Stimulated activated CD4-positive, alpha-beta T cell treated with anti-CD3 and anti-CD28 coated beads, TNF-alpha, amount 100 ng/mL, for 48 hours (primary cell): ENCODE measurements at places on chromosomes 1 and 21.

GRCh38 chr21:17523007-17523451 lies 10.2 kb downstream of the CXADR start:
- DNase-seq = no peak

DNA sequence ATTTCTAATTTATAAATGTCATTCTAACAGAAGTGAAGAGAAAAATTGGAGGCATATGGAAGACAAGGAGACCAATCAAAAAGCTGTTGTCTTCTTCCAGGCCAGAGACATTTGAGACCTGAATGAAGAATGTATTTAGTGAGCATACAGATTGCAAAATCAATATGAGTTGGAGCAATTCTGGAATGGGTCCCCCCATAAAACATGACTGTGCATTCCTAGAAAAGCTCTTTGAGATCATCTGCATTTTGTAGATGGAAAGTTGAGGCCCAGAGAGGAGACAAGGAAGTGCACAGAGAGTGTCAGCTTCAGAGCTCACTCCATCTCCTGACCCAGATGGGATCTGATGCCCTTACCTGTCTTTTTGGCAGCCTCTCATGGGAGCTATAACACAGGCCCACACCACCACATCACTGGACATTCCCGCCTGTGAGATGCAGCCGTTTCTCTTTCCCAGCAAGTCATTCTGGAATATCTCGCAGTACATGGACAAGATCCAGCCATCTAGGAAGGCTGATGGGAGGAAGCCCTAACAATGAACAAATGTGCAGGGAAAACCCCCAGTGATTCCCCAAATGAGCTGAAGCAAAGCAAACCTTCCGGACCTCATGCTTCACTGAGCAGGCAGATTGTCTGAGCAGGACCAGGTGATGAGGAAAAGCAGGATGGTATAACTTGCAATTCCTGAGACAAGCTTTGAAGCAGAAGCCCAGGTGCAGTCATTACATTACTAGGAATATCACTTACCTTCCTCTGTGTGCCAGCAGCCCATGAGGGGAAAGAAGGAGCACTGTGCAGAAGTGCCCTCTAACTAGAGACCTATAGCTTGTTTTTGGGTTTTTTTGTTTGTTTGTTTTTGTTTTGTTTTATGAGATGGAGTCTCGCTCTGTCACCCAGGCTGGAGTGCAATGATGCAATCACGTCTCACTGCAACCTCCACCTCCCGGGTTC lies 445.6 kb downstream of the PLPP3 start:
- DNase-seq = no peak

DNA sequence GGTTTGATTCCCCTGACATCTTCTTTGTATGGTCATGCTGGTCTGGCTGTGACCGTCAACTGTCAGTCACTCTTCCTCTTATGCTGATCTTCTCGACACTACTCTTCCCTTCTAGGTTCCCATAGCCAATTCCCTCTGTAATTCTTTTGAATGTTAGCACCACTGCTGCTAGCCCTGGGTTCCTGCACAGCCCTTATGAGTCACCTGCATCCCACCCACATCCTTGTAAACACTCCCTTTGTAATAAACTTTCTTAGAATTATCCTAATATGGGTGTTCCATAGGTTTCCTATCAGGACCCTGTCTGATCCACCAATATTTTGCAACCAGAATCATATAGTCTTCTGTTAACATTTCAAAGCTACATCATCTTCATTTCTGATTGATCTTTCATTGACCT lies 37.1 kb downstream of the JUN start:
- DNase-seq = no peak

GRCh38 chr1:112165375-112165774 lies 175.9 kb upstream of the KCND3 start:
- DNase-seq = no peak

- no peak for DNase-seq
Observed at GRCh38 chr21:44800971-44801467, 601 bp downstream of the UBE2G2 start.

DNA sequence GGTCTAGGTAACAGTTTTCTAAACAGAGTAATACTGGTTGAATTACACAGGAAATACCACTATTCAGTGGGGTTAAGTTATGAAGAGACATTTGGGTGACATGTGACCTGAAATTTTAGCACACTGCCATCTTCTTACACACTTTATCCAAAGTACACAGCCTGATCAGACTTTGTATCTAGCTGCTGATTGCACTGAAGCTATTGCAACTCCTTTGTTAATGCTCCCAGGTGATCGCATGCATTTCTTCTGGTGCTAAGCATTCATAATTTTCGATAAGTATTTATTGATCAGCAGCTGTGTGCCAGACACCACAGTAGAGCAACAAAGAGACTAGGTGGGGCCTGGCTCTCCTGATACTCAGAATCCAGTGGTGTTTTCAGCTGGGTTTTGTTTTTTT lies 52.4 kb downstream of the AK4 start:
- DNase-seq = no peak

DNA sequence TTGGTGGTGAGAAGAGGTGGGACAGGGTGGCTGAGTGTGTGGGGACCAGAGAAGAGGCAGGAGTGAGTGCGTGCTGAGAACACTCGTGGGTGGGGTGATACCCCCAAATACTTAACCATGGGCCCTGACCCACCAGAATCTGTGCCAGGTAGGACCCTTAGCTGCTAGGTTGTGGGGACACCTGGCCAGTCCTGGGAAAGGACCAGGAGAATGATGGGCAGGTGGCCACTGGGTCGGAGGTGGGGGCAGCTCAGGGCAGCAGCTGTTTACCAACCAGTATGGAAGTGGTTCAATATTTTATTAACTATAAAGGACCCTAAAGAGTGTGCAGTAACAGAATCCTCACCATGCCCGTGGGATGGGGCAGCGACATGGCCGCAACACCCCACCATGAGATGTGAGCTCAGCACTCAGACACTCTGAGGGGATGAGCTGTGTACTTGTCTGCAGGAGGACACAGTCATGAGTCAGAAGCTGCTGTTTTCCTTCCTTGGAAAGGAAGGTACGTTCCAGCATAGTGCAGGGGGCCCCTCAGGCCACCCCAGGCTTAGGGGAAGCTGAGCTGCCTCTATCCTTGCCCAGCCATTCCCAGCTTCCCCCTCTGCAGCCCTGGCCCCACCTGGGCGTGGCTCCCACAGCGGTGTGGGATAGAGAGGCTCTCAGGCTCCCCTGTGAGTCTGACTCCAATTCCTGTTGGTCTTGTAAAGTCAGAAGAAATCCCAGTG lies 25.4 kb downstream of the TEX35 start:
- no peak for DNase-seq

- peak; percentile 74 for DNase-seq
Observed at GRCh38 chr1:26853156-26853555, 9.8 kb upstream of the SFN start.

DNA sequence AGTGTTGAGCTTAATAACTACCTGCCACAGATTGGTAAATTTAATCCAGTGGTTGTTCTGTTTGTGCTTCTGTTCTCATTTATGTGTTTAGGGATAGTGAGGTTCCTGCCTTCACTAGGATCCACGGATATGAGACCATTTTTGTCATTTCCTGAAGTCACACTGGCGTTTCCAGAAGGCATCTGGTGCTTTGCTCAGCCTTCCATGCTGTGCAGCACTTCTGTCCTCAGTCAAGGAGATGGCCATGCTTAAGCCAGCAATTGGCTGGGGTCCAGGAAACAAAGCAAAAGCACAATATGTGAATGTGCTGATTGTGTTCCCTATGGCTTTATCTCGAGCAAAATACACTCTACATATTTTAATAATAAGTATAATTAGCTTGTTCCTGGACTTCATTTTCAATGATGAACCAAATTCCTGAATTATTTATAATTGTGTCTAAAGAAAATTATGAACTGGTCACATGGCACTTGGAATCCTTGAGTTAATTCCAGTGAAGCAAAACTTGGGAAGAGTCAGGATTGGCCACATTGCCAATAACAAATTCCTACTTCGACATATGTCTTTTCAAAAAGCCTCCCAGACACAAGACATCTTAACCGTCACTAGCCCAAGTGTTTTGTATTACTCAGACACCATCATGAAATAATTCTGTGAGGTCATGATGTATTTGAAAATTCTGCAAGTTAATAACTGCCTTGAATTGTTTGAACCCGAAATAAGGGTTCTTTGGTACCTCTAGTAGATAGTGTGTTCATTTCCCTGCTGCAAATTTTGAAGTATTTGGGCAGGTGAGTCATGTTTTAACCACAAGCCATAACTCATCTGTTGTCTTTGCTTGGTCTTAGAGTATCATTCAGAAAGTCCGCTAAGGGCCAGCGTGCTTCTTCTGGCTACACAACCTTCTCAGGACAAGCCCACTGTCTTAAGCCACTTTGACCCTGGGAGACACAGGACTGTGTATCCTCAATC lies 412.4 kb downstream of the DISC1 start:
- DNase-seq = no peak

- no peak for DNase-seq
Observed at GRCh38 chr21:42861311-42861847, 18.0 kb downstream of the WDR4 start.

- DNase-seq = peak; percentile 26
Observed at GRCh38 chr1:68116643-68117235, 66.3 kb upstream of the DIRAS3 start.

DNA sequence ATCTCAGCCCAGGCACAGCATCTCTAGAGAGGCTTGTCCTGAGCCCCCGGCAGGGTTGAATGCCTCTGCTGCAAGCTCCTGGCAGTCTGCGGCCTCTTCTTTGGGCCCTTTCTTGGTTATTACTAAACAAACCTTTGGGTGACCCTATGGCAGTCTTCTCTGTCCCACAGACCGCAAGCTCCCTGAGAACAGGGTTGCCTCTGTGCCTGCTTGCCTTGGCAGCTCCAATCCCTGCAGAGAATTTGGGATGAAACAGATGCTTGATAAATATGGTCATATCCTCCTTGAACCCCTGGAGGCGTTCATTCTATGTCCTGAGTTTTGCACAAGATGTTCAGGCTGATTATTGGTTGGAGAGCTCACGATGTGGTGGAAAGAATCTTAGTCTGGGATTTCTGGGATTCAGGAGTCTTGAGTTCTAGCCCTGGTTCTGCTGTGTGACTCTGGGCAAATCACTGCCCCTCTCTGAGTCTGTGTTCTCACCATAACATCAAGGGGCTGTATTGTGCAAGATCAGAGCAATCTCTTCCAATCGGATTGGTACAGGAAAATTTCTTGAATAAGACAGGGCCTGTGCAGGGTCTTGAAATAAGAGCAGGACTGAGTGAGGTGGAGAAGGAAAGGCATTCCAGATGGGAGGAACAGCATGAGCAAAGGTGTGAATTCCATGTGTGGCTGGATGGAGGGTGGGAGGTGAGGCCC lies 49.6 kb downstream of the EDN2 start:
- DNase-seq = no peak

DNA sequence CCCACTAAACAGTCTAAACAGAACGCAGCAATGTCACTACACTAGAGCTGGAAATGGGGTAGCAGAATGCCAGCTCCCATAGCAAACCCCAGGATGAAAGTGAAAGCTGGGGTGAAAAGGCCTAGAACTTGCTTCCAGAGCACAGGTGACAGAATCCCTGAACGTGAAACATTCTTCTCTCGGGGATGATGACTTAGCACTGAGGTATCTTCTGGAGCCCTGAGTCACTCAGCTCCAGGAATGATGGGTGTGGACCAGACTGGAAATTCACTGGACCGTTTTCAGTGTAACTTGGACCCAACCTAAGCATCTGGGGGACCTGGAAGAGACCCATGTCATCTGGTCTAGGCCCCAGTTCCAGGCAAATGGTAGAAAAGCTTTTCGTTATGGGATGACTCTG lies 108.9 kb downstream of the CDC7 start:
- DNase-seq = no peak

DNA sequence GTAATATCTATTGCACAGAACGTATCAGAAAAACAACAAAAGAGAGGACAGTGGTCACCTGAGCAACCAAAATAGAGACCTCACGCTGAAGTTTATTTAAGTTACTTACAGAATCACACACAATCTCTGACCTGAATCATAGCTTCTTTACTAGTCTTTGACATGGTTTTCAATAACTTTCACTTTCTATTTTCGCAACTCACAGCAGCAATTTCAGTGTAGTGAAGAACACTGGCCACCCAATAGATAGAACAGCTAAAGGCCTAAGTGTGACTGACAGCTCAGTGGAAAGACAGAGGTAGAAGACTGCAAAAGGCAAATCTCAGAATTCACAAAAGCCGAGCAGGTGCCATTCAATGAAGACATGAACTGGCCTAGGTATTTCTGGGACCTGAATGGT lies 435.6 kb upstream of the CHRM3 start:
- DNase-seq = no peak

DNA sequence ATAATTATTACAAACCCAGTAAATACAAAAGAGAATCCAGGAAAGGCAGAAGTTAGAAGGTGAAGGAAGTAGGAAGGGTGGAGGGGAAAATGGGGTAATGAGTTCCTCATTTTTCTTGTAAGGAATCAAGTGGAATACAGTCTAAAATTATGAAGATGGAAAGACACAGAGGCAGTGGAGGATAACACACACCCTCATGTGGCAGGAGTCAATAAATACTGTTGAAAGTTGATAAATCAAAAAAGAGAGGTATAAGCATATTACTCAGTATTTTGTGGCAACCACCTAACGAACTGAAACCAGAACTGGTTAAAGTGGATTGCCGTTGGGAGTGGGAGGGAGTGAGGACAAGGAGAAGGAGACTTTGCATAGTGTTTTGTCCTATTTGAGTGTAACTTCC lies 78.6 kb upstream of the SLC44A3 start:
- DNase-seq = no peak

GRCh38 chr1:77430966-77431690 lies 149.3 kb downstream of the AK5 start:
- no peak for DNase-seq

GRCh38 chr1:156386134-156386901 lies 17.3 kb downstream of the RHBG start:
- DNase-seq = no peak

DNA sequence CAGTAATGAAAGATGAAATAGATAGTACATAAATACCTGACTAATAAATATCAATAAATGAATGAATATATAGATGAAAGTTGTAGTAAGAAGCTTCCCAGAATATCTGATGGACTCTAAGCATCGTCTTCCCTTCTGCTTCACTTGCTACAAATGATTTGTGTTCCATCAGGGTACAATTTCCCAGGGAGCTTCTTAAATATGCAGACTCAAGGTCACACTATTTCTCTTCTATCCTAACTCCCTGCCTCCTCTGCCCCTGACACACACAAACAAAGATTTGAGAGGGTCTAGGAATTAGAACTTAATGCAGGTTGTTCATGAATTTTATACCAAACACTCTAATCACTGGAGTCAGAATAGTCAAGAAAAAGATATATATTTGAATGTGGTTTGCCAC lies 415.9 kb upstream of the TMPRSS15 start:
- no peak for DNase-seq

GRCh38 chr21:35614396-35614921 lies 445.9 kb downstream of the SETD4 start:
- DNase-seq = no peak
